Stromal cell of bone marrow (primary cell): ENCODE measurements at places on chromosomes 16 and 17.

DNA sequence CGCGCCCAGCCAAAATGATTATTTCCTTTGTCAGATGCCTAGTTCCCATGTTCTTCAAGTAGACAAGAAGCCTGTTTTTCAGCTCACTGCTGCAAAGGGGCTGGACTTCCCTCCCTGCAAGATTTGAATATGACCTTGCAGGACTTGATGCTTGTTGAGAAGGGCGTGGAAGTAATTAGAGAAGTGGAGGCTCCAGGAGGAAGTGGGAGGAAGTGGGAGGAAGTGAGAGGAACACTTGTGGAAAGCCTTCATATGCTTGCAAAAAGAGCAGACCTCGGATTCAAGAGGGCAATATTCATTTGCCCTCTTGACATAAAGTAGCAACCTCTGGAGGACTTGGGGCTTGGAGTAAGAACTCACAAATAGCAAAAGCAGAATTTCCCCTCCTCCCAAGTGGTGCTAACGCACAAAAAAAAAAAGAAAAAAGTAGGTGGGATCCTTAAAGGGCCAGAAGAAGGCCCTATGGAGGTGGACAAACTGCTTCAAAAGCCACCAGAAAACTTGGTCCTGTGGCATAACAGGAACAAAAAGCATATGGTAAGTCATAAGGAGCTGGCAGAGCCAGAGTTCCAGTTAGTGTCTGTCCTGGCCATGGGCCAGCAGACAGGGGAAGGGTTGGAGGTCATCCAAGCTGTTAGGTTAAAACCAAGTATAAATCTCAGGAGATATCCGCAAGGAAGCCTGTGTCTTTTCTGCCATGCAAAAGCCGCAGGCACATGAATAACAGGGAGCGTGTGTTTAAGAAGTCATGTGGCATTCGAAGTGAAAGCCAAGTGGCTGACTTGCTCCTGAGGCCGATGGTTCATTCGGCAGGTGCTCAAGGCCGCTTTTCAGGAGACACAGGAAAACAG, 20.6 kb upstream of the PRKAR1A start:
- no peak for DNase-seq

- no peak for DNase-seq
Measured at GRCh38 chr16:3065069-3065741, at the start of gene IL32. IL32 (plus strand) TSS chr16:3065640; CDS start chr16:3065812, 172 bp downstream.

- DNase-seq, result peak; percentile 65
Measured at GRCh38 chr17:4607773-4608187, 23.5 kb downstream of the SMTNL2 start.

GRCh38 chr17:61836266-61837174, 26.8 kb downstream of the BRIP1 start:
- DNase-seq, result no peak

DNA sequence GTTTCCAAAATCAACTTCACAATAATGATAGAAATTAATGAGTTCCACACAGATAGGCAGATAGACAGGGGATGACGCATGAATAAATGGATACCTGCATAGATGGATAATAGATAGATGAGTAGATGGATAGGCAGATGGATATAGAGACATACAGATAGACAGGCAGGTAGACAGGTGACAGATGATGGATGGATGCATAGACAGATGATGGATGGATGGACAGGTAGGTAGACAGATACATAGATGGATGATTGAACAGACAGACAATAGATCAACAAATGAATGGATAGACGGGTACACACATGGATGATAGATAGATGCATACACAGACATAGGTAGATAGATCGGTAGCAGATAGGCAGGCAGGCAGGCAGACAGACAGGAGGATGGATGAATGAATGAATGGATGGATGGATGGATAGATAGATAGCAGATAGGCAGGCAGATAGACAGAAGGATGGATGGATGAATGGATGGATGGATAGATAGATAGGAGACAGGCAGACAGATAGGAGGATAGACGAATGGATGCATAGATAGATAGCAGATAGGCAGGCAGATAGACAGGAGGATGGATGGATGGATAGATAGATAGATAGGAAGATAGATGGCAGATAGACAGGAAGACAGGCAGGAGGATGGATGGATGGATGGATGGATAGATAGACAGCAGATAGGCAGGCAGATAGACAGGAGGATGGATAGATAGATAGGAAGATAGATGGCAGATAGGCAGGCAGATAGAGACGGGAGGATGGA, 142.5 kb downstream of the RBFOX3 start:
- no peak for DNase-seq

DNA sequence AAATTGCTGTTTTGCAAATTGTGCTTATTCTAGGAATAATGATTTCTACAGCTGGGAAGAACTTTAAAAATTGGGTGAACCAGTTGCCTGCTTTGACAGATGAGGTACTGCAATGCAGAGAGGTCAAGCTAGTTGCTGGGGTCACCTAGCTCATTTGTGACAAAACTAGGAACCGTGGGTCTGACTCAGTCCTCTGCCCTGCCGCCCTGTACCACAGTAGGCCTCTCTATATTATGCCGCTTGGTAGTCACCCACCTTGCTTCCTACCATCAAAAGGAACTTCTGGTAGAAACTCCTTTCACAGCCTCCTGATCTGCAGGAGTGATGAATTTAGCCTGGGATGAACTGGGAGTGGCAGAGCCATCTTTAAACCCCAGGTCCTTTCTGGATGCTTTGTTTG, 105.7 kb downstream of the PITPNC1 start:
- no peak for DNase-seq

- DNase-seq, result no peak
Measured at GRCh38 chr16:4411684-4412083, 4.7 kb downstream of the CORO7 start.

DNA sequence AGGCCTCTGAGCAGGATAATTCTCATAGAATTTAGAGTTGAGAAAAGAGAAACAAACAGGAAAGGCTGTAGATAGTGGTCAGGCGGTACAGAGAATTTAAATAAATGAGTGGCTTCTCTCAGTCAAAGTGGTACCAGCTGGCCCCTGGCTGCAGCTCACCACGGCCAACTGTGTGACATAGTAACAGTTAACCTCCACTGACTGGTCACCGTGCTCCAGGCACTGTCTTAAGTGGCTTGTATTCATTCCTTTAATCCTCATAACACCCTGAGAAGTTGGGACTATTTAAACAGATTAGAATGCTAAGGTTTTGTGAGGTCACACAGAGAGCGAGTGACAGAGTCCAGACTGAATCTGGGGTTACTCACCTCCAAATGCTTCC, 108.9 kb downstream of the GNAO1 start:
- no peak for DNase-seq

DNA sequence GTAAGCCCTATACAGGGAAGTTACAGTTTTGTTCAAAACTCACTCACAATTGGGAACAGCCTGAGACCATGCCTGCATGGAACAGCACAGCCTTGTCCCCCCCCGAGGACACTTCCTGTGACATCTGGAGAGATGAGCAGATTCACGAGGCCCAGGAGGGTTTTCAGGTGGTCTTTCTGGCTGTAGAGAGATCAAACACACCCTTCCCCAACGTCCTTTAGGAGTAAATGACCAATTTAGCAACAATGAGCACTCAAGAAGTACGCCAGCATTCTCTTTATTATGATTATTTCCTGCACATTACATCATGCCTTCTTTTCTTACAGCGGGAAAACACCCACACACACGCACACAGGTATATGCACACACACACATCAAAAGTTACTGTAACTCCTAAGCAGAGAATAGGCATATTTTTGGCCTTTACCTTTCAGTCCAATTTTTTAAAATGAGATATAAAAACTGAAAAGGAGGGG, 39.0 kb downstream of the ADCY9 start:
- DNase-seq, result no peak

GRCh38 chr17:1322014-1322428, 42.6 kb downstream of the TRARG1 start:
- DNase-seq, result no peak

- no peak for DNase-seq
Measured at GRCh38 chr16:14236401-14236800, 165.3 kb downstream of the MRTFB start.

DNA sequence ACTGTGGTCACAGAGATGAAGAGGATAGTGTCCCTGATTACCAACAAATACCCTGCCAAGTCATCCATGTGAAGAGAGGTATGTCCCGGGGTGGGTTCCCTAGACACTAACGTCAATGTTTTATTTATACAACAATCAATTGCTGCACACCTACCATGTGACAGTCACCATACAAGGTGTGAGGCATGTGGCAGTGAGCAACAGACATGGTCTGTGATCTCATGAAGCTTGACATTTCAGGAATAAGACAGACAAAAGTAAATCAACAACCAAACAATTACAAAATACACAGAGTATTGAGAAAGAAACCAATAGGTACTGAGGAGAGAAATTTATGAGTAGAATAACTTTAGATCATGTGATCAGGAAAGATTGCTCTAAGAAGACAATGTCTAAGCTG, 268.6 kb downstream of the MRTFB start:
- DNase-seq, result no peak

GRCh38 chr17:77145612-77146245, 5.0 kb downstream of the SEC14L1 start:
- DNase-seq, result peak; percentile 75

DNA sequence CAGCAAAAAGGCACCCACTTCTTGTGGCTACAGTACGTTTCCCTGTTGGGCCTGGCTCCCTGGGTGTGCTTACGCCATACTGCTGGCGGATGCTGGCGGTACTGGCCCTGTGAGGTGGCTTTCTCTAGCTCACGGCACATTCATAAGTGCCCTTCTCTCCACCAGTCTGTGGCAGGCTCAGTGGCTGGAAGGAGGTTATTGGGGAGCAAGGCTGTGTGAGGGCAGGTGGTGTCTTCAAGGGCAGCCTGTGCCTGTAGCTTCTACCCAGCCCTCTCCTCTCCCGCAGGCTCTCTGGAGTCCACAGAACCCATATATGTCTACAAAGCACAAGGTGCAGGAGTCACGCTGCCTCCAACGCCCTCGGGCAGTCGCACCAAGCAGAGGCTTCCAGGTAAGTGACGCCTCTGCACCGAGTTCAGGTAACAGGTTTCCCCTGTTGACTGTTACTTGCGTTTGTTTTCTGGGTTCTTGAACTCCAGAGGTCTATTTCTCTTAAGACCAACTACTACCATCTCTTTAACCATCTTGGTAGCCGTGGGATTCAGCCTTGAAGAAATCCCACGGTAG, 20.6 kb downstream of the NTAN1 start:
- no peak for DNase-seq

- DNase-seq, result no peak
Measured at GRCh38 chr16:73354434-73354833, 306.5 kb upstream of the ZFHX3 start.

- peak; percentile 71 for DNase-seq
Measured at GRCh38 chr17:31318298-31318801, 3.1 kb downstream of the EVI2A start.

DNA sequence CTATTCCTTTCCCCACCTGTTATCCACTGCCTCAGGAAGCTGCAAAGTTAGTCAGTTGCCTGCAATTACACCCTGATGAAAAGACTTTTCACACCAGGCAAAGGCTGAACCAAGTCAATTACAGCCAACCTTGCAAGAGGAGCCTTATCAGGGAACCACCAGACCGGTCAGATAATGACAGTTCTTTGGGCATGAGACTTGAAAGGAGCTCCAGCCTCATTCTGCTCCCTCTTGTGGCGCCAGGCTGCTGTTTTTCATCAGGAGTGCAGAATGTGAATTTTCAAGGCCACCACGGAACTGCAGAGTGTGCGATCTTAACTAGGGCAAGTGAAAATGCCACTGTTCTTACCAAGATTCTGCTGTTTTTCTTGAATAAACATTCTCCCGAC, 22.5 kb downstream of the DNAI2 start:
- DNase-seq, result no peak

- DNase-seq, result no peak
Measured at GRCh38 chr17:12631076-12631475, 34.6 kb upstream of the MYOCD start.

- DNase-seq, result no peak
Measured at GRCh38 chr16:86258713-86259112, 251.6 kb upstream of the FOXF1 start.

DNA sequence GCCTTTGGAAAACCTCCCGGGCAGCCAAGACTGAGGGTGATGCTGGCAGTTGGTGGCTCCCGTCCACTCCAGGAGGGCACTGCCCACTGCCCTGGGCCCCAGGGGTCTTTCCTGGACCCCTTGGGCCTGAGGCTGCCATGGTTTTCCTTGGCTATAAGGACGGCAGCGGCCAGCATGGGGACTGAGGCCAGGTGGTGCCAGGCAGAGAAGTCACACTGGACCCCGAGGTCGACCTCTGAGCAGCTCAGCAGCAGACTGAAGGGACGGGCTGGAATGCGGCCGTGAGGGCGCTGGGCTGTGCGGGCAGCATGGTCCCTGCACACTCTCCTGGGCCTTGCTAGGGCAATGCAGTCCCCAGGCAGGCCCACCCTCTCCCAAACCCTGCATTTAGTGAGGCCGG, 55.6 kb upstream of the GNG13 start:
- no peak for DNase-seq

- DNase-seq, result no peak
Measured at GRCh38 chr17:7355053-7355452, at the start of gene TMEM95. TMEM95 (plus strand) TSS chr17:7355156; CDS start chr17:7355205, 49 bp downstream.

DNA sequence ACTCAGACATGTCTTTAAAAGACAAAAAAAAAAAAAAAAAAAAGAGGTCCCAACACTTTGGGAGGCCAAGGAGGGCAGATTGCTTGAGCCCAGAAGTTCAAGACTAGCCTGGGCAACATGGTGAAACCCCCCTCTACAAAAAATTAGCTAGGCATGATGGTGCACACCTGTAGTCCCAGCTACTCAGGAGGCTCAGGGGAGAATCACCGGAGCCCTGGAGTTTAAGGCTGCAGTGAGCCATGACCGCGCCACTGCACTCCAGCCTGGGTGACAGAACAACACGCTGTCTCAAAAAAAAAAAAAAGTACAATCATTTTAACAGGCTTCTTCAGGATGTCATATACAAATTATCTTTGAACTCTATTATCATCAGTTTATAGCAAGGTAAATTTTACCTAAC, 22.0 kb downstream of the C16orf87 start:
- no peak for DNase-seq

DNA sequence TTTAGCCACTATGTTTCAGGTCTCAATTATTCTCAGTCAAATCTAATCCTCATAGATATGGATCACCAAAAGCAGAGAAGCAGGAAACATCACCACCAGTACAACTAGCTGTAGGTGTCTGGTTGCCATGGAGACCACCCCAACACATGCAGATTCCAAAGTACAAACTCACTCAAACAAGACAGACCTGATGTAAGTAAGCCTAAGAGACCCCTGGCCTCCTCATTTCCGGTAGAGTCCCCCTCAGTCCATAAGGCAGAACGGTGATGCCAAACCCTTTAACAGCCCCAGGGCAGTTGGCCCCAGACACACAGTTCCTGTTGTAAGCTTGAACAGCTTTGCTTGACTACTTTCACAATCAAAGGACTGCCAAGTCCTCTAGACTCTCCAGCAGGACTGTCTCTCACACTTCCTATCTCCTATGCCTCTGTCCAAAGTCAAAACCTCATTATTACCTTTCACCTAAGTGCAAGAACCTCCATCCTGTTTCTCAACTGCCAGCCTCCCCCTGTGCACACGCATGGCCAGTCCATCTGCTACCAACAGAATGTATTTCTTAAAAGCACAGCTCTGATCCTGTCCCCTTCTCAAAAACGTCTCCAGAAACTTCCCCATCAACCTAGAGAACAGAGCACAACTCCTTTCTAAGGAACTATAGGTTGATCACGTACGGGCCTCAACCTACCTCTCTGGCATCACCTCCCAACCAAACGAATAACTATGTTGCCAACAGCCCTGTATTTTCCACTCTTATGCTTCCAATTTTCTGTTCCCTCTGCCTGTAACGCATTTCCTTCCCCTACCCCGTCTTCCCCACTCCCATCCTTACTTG, 23.9 kb downstream of the SLC39A11 start:
- peak; percentile 42 for DNase-seq
